ENCODE measurements at places on chromosomes 13 and 19. TPM values are rescaled to one million over a fixed set of nuclear protein-coding genes. Genes with fewer than 3 reads are reported as not detected.
A peak's percentile ranks its signal among the peaks of the same experiment; 100 is the strongest.

- DNase-seq: no peak
Observed at GRCh38 chr13:37959284-37959683, 89.7 kb upstream of the TRPC4 start.

- no peak for DNase-seq
Observed at GRCh38 chr19:1507192-1507660, 5.6 kb downstream of the ADAMTSL5 start.

- no peak for DNase-seq
Observed at GRCh38 chr19:13861392-13861713, 15.6 kb upstream of the NANOS3 start.

RNF126 gene
- 42.7 TPM for total RNA-seq

DNA sequence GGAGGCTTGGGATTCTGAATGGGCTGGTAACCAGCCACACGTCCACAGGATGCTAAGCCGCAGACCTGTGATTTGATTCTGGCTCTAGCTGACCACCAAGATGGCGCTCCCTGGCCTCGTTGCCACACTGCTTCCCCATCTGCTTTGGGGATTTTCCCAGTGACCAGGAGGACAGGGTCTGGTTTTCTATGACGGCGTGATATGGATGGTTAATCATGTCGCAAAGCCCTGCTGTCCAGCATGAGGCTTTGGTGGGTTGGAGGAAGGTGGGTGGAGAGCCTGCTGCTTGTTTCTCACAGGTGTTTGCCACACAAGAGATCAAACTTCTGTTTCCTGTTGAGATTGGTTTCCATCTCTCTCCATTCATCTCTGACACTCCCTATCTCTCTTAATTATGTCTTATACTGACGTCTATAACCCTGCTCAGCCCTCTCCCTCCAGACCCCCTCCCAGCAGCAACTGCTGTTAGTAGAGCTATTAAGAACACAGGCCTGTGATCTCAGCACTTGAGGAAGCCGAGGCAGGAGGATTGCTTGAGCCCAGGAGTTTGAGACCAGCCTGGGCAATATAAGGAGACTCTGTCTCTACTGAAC lies 102.7 kb downstream of the SIPA1L3 start:
- DNase-seq: no peak

- no peak for DNase-seq
Observed at GRCh38 chr19:30879736-30880135, 469.5 kb downstream of the TSHZ3 start.

DNA sequence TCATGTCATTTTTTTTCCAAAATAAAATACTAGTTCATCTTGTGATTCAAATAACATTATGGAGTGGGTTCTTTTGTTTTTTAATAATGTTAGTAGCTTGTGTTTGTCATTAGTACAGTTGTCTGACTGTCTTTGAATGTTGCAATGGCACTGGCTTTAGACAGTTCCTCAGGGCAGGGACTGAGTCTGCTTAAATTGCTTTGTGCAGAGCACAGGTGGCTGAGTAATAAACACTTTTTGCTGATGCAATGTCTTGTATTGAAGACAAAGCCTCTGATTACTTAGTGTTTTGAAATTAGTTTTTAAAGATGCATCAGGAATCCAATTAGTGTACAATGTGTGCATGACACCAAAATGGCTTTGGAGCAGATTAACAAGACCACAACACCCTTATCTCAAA lies 88.7 kb upstream of the PCDH9 start:
- no peak for DNase-seq

RAB3A gene
- 0.60 TPM for total RNA-seq

GRCh38 chr13:93328943-93329342 lies 102.3 kb downstream of the GPC6 start:
- peak; percentile 18 for DNase-seq

DNA sequence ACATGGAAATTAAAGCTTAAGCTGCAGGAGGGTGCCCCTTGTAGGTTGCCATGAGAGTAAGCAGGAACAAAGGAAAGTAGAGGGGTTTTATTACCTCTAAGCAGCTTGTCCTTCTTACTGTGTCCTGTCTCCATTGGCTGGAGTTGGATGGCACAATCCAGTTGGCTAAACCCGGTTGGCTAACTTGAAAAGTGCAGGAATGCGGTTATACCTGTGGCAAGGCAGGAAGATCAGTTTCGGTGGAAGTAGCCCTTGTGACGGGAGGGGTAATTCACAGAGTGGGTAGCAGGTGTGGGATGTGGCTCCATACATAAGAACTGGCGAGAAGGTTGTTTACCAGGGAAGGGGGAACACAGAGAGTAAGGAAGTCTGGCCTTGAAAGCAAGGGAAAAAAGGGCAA lies 3.2 kb downstream of the ZNF726 start:
- no peak for DNase-seq

MEF2B gene
- total RNA-seq: 0.32 TPM

DNA sequence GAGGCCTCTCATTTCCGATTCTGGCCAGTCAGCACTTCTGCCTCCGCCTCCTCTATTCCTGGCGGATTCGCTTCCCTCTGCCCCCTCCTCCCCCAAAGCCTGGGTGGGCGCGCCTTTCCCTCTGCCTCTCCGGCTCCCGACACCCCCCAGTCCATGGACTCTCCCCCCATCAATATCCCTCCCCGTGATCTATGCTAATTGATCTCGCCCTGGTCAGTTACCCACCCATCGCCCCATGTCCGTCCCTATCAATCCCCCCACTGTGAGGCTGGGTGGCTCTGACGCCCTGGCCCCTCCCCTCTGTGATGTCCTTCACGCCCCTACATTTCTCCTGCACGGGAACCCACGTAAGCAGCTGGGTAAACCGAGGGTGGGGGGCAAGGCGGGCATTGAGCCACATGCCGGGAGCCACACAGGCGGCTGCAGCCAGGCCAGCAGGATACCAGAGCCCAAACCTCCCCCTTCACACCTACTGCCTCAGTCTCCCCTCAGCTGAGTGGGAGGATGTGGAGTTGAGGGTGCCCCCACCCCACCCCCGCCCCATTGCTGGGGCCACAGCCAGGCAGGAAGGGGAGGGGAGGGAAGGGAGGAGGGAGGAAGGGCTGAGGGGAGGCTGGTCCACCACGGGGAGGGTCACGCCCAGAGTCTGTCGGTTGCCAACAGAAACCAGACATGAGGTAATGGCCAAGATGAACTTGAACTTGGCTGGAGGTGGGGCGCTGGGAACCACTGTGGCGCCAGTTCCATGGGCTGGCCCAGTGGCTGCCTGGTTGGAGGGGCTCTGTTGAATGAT lies 21.0 kb downstream of the SMIM24 start:
- peak; percentile 85 for DNase-seq

- no peak for DNase-seq
Observed at GRCh38 chr19:51324167-51324481, 12.7 kb downstream of the IGLON5 start.

OVOL3 gene
- not detected for total RNA-seq

DNA sequence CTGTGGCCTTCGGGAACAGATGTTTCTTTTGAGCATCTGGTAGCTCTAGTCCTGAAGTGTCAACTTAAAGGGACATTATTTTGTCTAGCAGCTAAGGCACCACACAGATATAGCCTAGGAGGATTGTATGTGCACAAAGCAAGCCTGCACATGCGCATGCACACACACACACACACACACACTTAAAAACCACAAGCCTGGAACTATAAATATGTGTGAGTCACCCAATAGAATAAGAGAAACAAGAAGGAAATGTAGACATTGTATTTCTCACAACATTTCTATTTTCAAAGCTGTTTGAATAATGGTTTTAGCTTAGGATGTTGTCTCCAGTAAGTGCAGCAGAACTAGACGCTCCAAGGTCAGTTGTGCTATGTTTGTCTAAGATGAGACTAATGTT lies 516.5 kb downstream of the SUCLA2 start:
- DNase-seq: no peak

PTGIR gene
- total RNA-seq: 5.2 TPM

- DNase-seq: peak; percentile 13
Observed at GRCh38 chr13:91647361-91647990, 249.1 kb downstream of the GPC5 start.

GRCh38 chr13:67045357-67045756 lies 184.8 kb downstream of the PCDH9 start:
- no peak for DNase-seq

ZNF99 gene
- total RNA-seq: not detected
